ENCODE measurements at places on chromosomes 12 and 14.

DNA sequence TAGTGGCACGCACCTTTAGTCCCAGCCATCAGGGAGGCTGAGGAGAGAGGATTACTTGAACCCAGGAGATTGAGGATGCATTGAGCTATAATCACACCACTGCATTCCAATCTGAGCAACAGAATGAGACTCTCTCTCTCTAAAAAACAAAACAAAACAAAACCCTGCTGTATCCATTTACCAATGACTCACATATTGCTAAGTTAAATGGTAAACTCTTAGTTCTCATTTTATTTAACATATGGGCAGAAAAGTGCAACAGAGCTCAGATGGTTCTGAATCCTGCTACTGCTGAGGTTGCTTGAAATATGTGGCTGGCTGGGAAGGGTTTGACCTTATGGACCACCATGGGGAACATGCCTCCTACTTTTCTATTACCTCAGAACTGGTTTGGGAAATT lies 33.7 kb upstream of the CCNT1 start:
- no peak for DNase-seq

DNA sequence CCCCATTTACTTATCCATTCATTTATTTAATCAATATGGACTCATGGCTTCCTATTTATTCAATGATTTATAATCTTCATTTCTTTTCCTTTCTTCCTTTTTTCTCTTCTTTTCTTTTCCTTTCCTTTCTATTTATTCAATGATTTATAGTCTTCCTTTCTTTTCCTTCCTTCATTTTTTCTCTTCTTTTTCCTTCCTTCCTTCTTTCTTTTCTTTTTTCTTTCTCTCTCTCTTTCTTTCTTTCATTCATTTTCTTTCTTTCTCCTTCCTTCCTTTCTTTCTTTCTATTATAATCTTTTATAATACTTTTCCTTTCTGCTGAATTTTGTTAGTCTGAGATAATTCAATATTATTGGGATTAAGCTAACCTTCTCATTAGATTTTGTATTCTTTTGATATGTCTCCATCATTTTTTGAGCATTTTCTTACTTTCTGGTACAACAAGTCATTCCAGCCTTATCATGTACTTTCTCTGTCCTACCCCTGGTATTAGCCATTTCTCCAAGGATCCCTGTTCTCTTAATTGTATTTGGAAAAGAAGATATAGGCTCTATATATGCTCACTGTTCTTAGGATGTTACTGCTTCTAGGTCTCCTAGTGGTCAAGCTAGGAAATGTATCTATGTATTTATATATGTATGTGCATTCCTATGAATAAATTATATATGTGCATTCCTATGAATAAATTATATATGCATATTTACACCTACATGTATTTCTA lies 12.1 kb downstream of the LACRT start:
- no peak for DNase-seq

GRCh38 chr14:26174395-26174794 lies 423.4 kb downstream of the NOVA1 start:
- DNase-seq, result no peak

- no peak for DNase-seq
These were observed 62.8 kb upstream of the SLC35F4 start for GRCh38 chr14:57928732-57929131.

DNA sequence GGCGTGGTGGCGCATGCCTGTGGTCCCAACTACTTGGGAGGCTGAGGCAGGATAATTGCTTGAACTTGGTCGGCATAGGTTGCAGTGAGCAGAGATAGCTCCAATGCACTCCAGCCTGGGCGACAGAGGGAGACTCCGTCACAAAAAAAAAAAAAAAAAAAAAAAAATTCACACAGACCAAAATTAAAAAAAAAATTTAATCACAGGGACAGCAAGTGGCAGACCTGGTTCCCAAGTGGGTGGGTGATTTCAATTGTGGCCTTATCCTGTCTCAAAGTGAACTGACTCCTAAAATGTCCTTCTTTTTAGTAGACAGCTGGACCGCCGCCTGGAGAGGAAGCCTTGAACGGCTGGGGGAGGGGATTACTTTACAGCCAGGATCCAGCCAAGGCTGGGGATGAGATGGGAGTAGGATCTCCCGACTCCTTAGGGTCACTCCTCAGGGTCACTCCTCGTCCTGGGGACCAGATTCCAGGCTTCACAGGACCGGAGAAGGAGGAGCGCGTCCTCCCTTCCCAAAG lies 1.5 kb upstream of the KCNH3 start:
- no peak for DNase-seq

DNA sequence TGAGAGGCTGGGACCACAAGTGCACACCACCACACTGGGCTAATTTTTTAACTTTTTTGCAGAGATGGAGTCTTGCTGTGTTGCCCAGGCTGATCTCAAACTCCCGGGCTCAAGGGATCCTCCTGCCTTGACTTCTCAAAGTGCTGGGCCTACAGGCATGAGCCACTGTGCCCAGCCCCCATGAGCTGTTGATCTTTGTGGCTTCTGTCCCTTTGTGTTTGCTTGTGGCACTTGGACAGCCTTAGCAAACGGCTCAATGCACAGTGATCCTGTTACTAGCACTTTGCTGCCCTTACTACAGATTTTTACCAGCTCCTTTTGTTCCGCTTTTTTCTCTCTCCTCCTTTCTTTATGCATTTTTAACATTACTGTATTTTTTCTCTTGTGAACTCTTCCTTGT lies 25.3 kb upstream of the EVL start:
- DNase-seq, result no peak

DNA sequence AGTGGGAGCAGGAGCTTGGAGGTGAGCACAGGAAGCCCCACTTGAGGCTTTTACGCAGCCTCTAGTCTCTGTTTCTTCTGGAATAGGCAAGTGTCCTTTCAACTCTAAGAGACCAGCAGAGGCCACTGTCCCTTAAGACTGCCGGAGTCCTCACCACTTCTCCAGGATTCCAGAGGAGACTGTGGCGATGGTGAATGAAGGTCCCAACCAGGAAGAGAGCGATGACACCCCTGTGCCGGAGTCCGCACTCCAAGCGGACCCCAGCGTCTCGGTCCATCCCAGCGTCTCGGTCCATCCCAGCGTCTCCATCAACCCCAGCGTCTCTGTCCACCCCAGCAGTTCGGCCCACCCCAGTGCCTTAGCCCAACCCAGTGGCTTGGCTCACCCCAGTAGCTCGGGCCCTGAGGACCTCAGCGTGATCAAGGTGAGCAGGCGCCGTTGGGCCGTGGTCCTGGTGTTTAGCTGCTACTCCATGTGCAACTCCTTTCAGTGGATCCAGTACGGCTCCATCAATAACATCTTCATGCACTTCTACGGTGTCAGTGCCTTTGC lies 442 bp downstream of the FLVCR2 start:
- DNase-seq, result peak; percentile 17

- DNase-seq, result no peak
These were observed 85.4 kb downstream of the PTCSC3 start for GRCh38 chr14:36091096-36091495.

- no peak for DNase-seq
These were observed 444.6 kb upstream of the CCDC196 start for GRCh38 chr14:66041582-66041981.

All from NCI-H524 treated with DMSO at 0.1 percent for 48 hours (cell line).